ENCODE measurements at places on chromosomes 12 and 14.

- DNase-seq, result no peak
These were observed 30.8 kb upstream of the TBC1D30 start for GRCh38 chr12:64793610-64794009.

GRCh38 chr14:85695300-85695699, 165.4 kb downstream of the FLRT2 start:
- DNase-seq, result no peak

DNA sequence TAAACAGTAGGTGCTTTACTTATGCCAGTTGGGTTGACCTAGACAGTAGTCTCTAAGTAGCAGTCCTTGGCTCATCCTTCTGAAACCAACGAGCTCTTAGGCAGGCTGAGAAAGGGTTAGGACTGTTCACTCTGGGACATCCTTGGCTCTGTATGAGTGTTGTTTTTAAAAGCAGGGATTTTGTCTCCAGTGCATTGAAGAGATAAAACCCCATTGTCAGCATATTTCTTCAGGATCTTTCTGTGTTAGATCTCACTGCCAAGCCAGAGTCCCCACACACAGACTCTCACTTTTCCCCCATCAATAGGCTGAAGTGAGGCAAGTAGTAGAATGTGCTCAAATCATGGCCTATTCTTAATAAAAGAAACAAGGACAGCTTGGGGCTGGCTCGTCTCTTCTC, 123.4 kb upstream of the HIF1A start:
- DNase-seq, result no peak

GRCh38 chr12:53728206-53728605, 954 bp upstream of the CALCOCO1 start:
- DNase-seq, result no peak

GRCh38 chr12:32309811-32310736, 89.3 kb upstream of the FGD4 start:
- DNase-seq, result no peak

GRCh38 chr14:22456421-22456820, 132.6 kb downstream of the DAD1 start:
- DNase-seq, result no peak

GRCh38 chr12:123912415-123913380, 59.9 kb downstream of the CCDC92 start:
- DNase-seq, result peak; percentile 47

DNA sequence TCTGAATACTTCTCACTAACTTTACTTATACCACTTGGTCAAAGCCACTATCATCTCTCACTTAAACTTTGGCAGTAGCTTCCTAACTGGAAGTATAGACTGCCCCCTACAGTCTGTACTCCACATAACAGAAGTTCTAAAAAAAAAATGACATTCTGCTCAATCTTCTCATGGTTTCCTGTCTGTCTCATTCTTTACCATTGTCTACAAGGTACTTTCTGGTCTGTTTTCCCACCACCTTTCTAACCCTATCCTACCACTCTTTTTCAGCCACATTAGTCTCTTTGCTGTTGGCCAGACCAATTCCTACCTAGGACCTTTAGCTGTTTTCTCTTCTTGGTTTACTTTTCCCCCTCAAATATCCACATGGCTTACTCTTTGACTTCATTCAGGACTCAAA, 14.7 kb downstream of the CPSF6 start:
- no peak for DNase-seq

DNA sequence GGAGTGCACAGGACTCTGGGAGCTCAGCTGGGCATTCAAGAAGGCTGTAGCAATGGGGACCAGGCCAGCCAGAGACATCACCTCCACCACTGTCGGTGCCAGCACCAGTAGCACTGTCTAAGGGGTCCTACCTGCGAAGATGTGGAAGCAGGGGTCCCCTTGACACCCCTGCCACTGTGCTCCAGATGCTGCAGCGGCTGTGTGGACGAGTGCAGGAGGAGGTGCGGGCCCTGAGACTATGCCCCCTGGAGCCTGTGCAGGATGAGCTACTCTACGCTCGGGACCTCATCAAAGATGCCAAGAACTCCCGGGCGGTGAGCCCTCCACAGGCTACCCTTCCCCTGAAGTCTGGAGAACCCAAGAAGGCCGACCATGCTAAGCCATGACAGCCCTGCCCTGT, 8.6 kb downstream of the CARMIL3 start:
- no peak for DNase-seq

DNA sequence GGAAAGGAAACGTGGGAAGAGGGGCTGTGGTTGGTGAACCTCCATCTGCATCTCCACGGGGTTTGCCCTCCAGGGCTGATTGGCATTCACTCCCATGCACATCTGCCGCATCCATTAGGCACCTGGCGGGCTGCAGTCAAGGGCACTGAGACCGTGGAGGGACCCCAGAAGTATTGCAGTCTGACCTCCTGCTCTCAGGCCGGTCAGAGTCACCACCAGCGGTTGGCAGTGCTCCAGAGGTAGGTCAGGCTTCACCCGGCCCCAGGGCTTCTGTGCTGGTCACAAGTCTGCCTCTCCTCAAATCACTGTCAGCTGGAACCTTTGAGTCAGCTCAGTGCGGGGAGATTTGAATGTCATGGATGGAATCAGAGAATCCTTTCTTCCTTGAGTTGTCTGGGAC, 132.3 kb downstream of the PAPOLA start:
- DNase-seq, result no peak

DNA sequence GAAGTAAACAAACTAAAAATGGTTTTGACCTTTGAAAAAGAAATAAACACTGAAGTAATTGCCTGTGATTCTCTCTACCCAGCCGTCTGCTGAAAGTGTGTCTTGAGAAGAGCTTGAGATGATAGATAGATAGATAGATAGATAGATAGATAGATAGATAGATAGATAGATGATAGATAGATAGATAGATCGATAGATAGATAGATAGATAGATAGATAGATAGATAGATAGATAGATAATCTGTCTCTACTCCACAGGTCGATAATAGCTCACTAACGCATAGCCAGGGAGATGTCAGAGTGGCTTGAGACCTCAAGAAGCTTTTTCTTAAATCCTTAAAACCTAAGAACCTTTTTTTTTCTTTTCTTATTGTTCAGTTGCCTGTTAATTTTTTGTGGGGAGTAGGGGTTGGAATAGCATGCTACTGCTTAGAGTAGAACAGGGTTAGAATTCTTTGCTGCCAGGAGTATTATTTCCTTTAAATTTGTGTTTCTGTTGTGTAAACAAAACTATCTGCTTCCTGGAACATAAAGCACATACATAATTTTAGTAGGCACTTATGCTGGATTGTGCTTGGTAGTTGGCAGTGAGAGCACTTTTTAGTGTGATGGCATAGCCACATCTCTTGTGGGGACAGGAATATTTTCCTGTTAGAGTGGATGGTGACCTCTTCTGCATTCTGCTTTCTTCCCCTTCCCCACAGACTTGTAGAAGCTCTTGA, 169.5 kb downstream of the FBXL14 start:
- DNase-seq, result no peak

DNA sequence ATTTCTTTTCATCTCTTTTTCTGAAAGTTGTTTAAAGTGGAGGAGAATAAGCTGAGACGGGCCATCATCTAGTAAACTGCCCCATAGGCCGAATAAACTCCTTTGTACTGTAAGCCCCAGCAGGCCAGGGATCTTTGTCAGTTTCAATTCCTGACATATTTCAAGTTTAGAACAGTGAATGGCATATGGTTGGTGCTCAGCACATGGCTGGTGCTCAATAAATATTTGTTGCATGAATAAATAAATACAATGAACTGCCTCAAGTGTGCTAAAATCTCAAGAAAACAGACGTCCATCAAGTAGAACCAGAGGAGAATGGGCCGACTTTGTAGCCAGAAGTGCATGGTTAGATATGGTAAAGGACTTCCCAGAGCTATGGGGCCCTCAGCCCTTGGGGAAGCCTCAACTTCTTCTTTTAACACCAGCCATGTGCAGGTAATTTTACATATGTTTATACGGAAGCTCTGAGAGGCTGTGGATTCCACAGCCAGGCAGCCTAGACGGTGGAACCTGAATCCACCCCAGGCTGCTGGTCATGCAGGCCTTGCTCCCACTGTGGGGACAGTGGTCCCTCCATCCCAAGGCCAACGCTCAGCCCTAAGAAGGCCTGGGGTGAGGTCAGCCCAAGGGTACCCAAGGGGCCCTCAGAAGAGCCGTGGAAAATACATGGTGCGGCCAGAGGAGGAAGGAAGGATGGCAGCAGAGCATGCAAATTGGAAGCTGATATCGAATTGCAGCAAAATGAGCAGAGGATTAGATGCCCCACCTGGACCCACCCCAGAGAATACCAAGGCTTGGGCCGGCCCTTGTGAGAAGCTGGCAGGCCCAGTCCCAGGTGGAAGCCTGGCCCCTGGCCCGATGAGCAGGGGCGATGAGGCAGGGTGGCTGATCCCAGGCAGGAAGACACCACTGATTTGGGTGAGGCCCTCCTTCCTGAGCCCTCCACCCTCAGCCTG, 8.7 kb upstream of the AQP2 start:
- DNase-seq, result peak; percentile 65

- DNase-seq, result no peak
These were observed 16.7 kb upstream of the ZDHHC22 start for GRCh38 chr14:77158175-77158881.

GRCh38 chr14:46344327-46344937, 307.1 kb downstream of the RPL10L start:
- peak; percentile 22 for DNase-seq

DNA sequence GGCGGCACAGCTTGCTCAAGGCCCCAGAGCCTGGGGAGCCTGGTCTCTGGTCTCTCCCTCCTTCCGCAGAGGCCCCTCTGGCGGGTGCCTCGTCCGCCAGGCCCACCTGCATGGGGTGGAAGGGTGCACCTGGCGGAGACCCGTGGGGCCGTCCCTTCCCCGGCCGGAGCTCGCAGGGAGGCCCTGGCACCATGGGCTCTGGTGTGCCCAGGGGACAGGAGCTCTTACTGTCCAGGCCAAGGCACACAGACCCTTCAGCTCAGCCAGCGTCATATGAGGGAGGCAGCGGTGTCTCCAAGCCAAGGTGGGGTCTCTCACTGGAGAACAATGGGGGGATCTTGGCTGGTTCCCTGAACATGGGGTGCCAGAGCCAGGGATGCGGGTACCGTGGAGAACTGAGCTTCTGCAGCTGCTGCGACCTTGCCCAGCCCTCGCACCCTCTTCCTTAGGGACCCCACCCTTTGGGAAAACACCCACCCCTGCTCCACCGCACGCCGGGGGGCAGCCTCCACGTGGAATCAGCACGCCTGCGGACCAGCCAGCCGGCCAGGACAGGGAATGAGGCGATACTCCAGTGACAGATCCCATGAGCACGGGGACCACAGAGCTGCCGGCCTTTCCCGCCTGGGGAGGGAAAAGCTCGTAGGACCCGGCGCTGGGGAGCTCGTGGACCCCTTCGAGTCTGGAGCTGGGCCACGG, 25.7 kb upstream of the GALNT9 start:
- DNase-seq, result no peak

- no peak for DNase-seq
These were observed 261.9 kb downstream of the TMEM132D start for GRCh38 chr12:129641926-129642325.

DNA sequence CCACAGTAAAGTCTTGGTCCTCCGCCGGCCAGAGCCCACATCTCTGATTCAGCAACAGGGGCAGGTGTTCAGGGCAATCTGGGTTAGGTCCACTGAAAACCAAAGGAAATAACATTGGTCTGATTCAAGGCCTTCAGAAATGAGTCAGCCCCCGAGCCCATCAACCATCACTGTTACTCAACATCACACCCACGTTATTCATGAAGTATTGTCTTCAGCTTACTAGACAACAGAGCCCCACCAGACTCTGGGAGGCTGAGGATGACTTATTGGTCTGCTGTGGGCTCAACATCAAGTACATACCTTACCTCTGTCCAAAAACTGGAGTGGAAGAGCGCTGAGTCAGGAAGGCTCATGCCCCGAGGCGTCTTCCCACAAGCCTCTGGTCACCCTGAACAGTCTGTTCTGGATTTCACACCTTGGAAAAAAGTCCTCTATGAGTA, 97.5 kb downstream of the ZFP36L1 start:
- DNase-seq, result no peak

DNA sequence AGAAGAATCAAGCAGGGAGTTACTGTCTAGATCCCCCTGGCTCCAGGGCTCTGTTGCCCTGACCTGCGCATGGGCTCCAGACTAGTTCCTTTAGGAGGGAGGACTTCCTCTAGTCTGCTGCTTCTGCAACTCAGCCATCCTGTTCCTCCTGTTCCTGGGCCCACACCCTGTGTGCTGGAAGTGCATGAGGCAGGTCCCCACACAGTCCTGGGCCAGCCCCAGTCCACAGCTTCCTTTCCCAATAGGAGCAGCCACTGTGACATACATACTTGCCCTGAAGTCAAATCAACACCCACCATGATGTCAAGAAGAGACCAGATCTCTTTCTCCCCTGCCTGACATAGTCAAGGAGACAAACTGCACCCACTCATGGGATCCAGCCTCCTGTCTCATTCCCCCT, 1.3 kb downstream of the SDR9C7 start:
- no peak for DNase-seq

DNA sequence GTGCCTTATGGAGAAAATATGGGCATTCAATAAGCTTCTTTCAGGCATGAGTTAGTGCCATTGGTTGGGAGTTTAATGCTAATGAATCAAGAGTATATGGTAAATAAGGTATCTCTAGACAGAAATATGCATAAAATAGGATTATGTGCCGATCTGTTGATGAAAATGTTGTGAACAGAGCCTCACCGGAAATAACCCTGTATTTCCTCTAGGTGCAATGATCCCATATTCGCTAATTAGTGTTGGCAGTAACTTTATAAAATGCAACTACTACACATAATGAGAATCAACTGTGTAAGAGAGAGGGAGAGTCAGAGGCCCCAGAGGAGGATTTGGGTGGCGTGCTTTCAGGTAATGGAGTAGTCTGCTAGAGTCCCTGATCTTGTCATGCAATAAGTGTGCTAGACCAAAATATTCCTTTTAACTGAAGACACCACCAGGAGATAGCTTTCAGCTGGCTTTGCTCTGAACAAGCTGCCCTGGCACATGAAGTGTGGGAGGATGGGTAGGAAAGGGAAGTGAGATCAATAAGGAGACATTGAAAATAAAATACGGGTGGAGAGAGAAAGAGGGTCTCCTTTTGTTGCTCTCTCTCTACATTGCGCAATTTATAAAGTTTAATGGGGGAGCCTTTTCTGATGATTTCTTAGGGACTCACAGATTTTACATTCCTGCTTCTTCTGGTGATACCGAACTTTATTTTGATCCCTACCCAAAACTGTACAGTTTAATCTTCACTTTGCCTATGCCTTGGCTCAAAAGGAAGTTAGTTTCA, 68.6 kb upstream of the PLXNC1 start:
- no peak for DNase-seq

DNA sequence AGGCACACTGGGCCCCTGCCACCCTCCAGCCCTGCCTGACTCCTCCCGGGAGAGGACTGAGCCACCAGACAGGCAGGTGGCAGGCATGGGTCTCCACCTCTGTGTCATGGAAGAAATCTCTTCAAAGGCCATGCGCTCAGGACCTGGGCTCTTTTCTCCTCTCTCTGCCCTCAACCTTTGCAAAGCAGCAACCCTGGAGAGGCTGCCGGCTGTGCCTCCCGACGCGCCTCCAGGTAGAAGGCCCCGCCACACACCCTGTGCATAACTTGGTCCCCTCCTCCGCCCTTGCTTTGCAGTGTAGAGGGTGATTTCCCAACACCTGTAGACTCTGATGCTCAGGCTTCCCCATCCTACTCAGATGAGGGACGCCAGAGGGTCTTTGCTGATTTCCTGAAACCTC, 28.2 kb upstream of the TMEM179 start:
- no peak for DNase-seq

- DNase-seq, result no peak
These were observed 213.0 kb downstream of the MON2 start for GRCh38 chr12:62679608-62680007.

All from NCI-H446 (cell line).